Amygdala (tissue), 56 donors: ENCODE measurements at places on chromosomes 2 and 18.

DNA sequence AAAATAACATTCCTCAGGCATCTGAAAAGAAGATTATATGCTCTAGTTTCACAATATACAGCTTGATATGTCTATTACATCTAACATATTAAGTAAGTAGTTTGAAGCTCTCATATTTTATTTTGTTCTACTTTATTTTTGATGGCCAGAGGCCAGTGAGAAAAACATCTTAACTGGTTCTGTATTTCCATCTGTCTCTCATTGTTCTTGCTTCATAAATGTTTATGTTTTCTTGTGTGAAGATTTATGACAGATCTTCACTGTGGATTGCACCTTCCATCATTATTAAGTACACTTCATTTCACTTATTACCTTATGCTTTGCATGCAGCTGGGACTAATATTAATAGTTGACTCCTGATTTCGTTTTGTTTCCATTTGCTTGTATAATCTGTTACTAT lies 511.2 kb downstream of the TSN start:
- DNase-seq, result no peak

- DNase-seq, result no peak
Measured at GRCh38 chr2:232310121-232310520, 68.4 kb upstream of the ALPP start.

DNA sequence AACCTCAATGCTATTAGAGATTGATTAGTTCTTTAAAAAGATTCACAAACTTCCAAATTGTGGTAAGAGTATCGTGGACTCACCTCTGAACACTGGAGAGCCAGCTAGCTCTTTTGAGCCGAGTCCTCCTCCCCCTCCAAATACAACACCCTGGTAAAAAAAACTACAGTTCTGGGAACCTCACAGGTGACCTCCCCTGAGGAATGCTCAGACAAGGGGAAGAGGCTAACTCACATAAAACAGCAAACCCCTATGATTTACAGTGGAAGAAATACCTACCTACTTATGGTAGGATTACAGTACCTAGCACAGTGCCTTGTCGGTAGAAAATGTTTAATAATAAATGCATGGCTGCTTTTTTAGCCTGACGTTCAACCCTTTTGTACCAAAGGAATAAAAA lies 8.4 kb downstream of the ZNF24 start:
- no peak for DNase-seq

DNA sequence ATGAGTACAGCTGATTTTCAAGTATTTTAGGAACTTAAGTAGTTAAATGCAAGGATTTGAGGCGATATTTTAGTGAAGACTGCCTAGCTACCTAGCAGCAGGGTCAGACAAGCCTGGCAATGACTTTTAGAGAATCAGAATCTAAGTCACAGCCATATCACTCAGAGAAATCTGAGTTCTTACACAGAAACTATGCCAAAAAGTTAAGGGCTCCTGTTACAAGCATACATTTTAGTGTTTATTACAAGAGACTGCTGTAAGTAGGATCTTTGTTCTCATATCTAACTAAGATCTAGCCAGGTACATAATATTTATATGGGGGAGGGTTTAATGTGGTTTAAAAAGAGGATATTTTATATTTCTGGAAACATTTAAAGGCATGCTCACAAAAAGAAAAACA lies 37.5 kb downstream of the MAP4K3 start:
- no peak for DNase-seq
